ENCODE measurements at places on chromosomes 4 and X. TPM values are rescaled to one million over a fixed set of nuclear protein-coding genes. Genes with fewer than 3 reads are reported as not detected.

DNA sequence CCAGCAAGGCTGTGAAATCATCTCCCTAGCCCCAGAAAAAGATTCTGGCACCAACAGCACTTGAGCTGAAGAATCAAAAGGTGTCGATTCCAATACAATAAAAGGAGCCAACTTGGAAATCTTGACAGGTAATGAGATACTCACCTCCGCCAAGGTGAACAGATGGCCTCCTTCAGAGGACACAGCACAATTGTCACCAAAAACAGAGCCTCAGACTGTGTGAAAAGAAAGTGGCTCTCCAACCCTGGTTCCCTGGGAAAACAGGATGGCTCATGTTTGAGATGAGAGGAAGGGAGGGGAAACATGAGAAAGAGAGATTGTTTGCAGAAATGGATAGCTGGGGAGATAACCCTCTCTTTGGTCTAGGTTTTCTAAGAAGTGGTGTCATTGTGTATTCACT lies 168.9 kb downstream of the HS3ST1 start:
- DNase-seq = no peak

DNA sequence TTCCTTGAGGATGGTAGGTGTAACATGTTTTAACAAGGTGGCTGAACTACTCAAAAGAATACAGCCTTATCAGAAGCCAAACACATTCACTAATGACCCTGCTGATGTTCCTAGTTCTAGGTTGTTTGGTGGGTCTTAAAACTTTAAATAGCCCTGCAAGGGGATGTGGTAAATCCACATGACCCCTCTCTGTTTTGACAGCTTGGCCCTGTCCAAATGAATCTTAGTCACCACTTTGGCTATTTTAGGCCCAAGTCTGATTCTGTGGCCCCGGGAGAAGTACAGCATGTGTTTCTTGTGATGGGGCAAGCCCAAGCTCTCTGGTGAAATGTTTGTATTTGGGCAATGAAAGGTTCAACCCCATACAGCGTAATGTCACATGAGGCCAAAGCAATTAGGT lies 54.5 kb upstream of the GPR34 start:
- no peak for DNase-seq

DNA sequence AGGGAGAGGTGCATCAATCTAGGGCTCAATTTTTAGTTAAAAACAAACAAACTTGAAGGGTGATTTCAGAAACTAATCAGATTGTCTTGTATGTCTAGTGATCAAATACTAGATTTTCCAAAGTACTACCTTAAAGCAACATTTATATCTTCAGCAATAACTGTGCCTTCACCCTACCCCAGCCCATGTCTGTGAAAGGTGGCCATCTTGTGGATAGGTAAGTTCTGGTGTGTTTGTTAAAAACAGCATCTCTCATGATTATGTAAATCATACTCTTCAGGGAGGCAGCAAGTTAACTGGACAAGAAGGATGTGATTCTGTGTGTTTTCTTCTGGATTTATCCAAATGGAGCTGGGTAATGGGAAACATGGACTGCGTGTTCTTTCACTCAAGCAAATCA lies 81.4 kb upstream of the ACSL1 start:
- no peak for DNase-seq

- DNase-seq = no peak
These were observed 124.8 kb upstream of the CITED1 start for GRCh38 chrX:72430405-72430968.

DNA sequence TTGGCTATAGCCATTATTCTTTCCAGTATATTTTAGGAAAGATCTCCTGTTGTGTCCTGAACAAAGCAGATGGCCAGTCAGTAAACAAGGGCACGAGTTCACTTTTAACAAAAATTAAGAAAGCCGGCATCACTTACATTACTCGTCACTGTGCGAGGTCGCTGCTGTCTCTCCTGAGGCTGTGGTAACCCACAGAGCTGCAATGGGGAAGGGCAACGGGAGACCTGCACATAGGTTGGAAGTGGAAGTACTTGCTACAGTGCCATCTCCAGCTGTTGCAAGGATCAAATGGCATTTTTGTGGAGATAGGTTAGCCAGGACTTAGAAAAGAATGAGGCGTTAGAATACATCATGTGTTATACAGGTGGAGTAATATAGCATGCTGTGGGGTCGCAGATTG lies 132.2 kb downstream of the KLHL8 start:
- DNase-seq = no peak

DNA sequence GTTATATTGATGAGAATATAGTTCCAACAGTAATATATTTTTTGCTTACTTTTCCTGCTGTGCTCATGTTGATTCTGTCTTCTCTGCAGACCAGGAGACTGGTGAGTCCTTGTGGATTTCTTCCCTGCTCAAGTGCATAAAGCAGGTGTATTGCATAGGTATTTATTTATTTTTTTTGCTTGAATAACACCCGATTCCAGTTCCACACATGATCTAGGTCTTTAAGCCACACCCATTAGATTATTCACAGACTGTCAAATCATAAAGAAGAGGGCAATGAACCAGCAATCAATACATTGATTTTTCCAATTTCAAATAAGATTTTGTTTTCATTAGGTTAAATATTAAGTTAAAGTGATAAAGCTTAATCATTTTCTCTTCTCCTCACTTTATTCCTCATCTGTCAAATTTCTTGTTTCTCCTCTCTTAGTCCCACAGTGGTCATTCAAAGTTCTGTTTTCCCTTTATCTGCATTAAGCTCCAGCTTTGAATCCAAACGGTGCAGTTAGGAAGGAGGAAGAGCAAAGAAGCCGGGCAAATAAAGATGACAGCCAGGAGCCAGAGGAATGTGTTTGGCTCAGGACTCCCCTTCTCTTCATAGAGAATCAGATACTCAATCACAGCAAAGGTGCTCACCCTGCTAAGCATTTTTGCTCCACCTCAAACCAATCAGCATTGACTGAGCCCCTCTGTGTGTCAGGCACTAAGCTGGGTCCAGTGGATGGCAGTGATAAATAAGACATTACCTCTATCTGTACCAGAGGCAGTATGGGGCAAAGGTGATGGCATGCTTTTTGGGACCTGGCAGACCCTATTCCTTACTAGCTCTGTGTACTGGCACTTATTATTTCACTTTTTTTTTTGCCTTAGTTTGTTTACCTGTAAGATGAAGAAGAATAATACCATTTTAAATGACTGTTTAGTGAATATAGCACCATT lies at the start of gene ADH1A:
ADH1A (minus strand) TSS at position 138 of the 939 bp plus-strand sequence; CDS start at position 67, 71 bp downstream.
- no peak for DNase-seq

- no peak for DNase-seq
These were observed 183.1 kb upstream of the S100G start for GRCh38 chrX:16466640-16467432.

- no peak for DNase-seq
These were observed 40.4 kb downstream of the RNF212 start for GRCh38 chr4:1072830-1073446.

GRCh38 chr4:51858605-51859202 lies 15.8 kb downstream of the DCUN1D4 start:
- DNase-seq = no peak

DNA sequence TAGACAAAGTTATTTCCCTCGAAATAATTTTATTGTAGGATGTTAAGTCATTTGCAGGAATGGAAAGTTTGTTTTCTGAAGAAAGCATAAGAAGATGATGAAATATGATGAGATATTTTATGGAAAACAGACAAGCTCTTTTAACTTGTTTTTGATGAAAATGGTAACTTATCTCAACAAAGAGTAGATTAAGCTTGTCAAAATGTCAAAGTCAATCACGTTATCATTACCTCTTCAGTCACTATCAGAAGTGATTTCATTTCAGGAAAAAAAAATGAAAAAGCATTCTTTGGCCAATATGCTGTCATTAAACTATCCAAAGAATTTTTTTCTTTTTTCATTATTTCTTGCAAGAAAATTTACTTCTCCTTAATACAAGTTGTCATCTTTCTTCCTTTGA lies 221.0 kb upstream of the ANKRD50 start:
- no peak for DNase-seq

DNA sequence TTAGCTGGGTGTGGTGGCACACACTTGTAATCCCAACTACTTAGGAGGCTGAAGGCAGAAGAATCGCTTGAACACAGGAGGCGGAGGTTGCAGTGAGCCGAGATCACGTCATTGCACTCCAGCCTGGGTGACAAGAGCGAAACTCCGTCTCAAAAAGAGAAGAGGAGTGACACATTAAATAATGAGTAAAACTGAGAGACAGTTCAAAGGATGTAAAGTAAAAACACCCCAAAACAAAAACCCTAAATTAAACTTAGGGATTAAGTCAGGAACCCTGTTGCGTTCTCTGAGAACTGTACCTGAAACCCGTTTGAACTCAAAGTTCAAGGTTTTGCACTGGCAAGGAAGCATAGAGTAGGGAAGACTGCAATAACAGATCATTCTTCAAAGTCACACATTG lies 141.7 kb downstream of the BRWD3 start:
- no peak for DNase-seq

The MAOB gene
- polyA plus RNA-seq = 45.5 TPM

The ANKRD50 gene
- 51.0 TPM for polyA plus RNA-seq

The PARM1 gene
- 65.9 TPM for polyA plus RNA-seq

The CXCL10 gene
- polyA plus RNA-seq = 5.9 TPM

The BMP3 gene
- 14.8 TPM for polyA plus RNA-seq

The NUDT10 gene
- polyA plus RNA-seq = 11.1 TPM

The BEND4 gene
- polyA plus RNA-seq = 1.7 TPM

The AR gene
- 4.3 TPM for polyA plus RNA-seq

The SLC9B2 gene
- polyA plus RNA-seq = 13.2 TPM
